ENCODE measurements at places on chromosomes 2 and 18.

GRCh38 chr18:54382733-54383252 is 25.1 kb downstream of the C18orf54 start:
- no peak for DNase-seq

- no peak for DNase-seq
Observed at GRCh38 chr18:9787036-9787435, 78.9 kb downstream of the RAB31 start.

GRCh38 chr18:32040936-32041335 is 22.3 kb downstream of the RNF125 start:
- DNase-seq: no peak

DNA sequence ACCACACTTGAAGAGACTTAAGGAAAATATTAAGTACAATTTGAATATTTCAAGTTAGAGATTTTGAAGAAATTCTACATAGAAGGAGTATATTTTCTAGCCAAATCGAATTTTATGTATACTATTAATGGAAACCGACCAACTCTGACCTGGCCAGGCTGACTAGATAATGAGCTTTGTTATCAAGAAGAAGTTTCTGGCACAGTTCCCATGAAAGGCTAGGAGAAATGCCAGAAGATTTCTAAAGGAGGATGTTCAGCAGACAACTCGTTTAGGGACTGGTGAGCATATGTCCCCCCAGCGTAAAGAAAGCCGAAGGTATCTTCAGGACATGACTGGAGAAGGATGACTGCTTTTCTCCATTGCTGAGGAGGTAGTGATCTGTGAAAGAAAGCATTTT is 127.3 kb downstream of the DIS3L2 start:
- peak; percentile 20 for DNase-seq

- no peak for DNase-seq
Observed at GRCh38 chr2:146762786-146763185, 1082.0 kb upstream of the ACVR2A start.

DNA sequence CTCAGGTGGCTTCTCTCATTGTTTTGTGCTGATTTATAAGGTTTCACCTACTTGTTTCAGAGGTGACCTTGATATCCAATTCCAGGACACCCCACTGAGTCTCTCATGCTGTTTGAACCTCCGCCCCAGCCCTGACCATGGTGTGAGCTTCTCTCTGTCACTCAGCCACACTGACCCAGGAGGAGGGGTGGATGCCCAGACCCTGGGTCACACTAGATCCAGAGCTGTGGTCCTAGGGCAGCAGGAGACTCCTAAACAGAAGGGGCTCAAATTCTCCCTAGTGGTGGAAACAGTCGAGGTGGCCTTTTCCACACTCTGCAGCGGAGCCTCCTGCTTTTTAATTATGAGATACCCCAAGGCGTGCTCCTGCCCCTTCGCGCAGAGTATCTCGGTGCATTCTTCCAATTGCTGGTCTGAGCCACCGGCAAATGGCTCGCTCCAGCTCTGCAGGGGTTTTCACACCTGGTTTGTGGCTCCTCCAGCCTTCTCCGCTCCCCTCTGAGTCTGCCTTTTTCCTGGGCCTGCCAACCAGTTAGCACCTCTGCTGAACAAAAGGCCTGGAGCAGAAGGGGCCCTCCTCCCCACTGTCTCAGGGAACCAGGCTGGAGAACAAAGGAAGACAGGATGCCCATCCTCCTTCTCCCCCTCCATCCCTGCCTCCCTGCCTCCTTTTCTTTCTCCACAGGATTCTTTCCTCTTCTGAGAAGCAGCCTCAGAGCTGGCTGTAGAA is 147.3 kb upstream of the SPRED2 start:
- no peak for DNase-seq

GRCh38 chr18:33863912-33864311 is 285.9 kb downstream of the ASXL3 start:
- DNase-seq: no peak
